Activated CD8-positive, alpha-beta T cell treated with anti-CD3 and anti-CD28 coated beads for 36 hours (primary cell): ENCODE measurements at places on chromosomes 12 and 14. TPM values are rescaled to one million over a fixed set of nuclear protein-coding genes. Genes with fewer than 3 reads are reported as not detected.
A peak's percentile ranks its signal among the peaks of the same experiment; 100 is the strongest.

GRCh38 chr12:124835656-124836410, 27.8 kb downstream of the SCARB1 start:
- H3K27ac ChIP-seq = no peak overlapping the region
- no peak for DNase-seq
- no peaks in the 10 kb centered on the region for H3K4me1 ChIP-seq
- H3K4me3 ChIP-seq = no peak overlapping the region
- no peaks in the 10 kb centered on the region for H3K27me3 ChIP-seq

- DNase-seq = no peak
- no peaks in the 10 kb centered on the region for H3K4me1 ChIP-seq
- peaks cover 2% of the 10 kb centered on the region for H3K27me3 ChIP-seq
- H3K27ac ChIP-seq = no peak overlapping the region
- H3K4me3 ChIP-seq = no peak overlapping the region
Observed at GRCh38 chr12:58443981-58444371, 476.3 kb downstream of the LRIG3 start.

DNA sequence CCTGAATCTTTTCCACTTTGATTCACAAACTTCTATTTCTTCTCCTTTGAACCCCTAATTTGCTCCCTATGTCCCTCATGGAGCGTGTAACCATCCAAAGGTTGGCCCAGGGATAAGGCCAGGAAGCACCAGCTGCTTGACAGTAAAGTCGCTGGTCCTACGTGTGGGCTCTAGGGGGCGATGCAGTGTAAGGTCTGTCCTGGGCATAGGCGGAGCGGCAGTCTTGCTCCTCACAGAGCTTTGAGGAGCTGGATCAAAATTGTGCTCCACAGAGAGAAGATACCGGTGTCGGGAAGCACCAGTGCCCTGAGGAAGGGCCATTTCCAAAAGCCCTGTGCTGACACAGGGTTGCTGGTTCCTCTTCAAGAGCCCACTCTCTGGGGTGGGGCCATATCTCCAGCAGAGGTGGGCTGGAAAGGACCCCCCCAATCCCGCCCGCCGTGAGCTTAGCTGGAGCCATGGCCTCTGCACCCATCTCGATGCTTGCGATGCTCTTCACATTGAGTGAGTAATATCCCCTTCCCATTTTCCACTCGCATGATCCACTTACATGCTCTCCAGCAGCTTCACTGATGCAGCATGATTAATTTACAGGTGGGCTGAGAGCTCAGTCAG, 49.9 kb upstream of the OR4E1 start:
- peak; percentile 68 for DNase-seq
- no peaks in the 10 kb centered on the region for H3K36me3 ChIP-seq
- peak overlapping the region; percentile 43 for H3K27ac ChIP-seq

DNA sequence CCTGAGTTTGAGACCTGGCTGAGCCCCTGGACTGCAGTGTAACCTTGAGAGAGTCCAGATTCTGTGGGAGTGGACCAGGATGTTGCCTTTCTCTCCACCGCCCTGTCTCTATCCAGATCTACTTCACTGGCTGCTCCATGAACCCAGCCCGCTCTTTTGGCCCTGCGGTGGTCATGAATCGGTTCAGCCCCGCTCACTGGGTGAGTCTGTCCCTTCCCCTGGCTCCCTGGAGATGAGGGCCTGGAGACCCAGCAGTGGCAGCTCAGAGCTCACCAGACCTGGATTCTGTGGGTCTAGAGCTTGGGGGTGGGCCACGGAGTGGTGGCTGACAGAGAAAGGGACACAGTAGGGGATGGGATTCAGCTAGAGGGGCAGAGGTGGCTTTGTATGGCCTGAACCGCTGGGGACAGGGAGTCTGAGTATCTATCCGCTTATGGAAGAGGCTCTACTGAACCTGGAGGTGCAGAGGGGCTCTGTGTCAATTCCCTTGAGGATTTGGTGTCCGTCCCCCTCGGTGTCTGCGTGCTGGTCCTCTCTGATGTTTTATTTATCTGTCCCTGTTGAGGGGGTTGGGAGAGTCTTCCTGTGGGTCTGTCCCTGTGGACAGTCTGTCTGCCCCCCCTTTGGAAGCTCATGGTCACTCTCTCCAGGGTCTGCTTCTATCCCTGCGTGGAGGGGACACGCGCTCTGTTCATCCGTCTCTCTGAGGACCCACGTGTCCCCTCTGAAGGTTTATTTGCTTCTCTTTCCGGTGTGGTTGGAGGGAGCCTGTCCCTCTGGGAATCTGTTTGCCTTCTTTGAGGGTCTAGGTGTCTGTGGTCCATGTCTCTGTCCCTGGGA, 2.5 kb downstream of the AQP5 start:
- H3K27me3 ChIP-seq = peaks cover 43% of the 10 kb centered on the region
- no peak overlapping the region for H3K27ac ChIP-seq
- H3K36me3 ChIP-seq = no peaks in the 10 kb centered on the region
- H3K4me3 ChIP-seq = no peak overlapping the region

DNA sequence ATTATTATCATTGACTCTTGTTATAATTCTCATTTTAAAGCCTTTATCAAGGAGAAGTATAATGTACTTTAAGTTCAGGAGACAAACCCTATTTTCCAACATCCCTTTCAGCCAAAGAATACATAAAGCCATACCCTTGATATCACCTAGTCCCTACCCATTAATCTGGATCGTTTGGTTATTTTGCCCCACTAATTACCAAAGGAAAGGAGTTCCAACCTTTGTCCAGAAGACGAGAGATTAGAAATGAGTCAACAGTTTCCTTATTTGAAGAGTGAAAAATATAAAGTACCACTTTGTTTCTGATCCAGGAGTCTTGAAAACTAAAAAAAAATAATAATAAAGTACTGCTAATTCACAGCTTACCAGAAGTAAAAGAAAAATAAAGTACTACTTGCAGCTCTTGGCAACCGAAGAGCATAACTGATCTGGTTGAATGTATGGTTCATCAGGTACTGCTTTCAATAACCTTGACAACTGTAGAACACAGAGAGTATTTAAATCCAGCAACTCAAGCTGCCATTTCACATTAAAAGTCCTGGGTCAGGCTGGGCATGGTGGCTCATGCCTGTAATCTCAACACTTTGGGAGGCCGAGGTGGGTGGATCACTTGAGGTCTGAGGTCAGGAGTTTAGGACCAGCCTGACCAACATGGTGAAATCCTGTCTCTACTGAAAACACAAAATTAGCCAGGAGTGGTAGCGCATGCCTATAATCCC, 33.7 kb downstream of the LIMA1 start:
- peaks cover 57% of the 10 kb centered on the region for H3K4me1 ChIP-seq
- H3K27ac ChIP-seq = no peak overlapping the region
- no peak overlapping the region for H3K4me3 ChIP-seq
- H3K36me3 ChIP-seq = peaks cover 5% of the 10 kb centered on the region

- H3K27ac ChIP-seq = no peak overlapping the region
- no peak overlapping the region for H3K4me3 ChIP-seq
- peaks cover 64% of the 10 kb centered on the region for H3K4me1 ChIP-seq
- DNase-seq = no peak
- peaks cover 32% of the 10 kb centered on the region for H3K36me3 ChIP-seq
Observed at GRCh38 chr14:102811254-102811963, 34.2 kb downstream of the TRAF3 start.

DNA sequence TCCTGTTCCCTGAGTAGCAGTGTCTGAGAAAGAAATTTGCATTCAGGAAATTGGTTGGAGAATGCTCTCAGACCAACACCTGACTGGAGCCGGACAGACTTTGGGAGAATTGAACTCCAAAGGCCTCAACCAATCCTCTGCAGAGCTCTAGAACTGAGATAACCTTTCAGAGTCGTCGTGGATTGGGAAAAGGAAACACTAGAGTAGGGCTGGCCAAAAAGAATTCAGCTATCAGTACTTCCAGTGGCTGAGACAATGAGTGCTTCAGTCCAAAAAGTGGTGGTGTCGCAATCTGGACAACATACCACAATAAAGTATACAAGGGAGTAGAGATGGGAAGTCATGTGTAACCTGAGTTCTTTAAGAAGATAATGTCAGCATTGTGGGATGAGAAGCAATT, 377.1 kb downstream of the SLC16A7 start:
- no peaks in the 10 kb centered on the region for H3K4me1 ChIP-seq
- no peak for DNase-seq
- H3K36me3 ChIP-seq = no peaks in the 10 kb centered on the region
- no peak overlapping the region for H3K4me3 ChIP-seq
- H3K27me3 ChIP-seq = no peaks in the 10 kb centered on the region

DNA sequence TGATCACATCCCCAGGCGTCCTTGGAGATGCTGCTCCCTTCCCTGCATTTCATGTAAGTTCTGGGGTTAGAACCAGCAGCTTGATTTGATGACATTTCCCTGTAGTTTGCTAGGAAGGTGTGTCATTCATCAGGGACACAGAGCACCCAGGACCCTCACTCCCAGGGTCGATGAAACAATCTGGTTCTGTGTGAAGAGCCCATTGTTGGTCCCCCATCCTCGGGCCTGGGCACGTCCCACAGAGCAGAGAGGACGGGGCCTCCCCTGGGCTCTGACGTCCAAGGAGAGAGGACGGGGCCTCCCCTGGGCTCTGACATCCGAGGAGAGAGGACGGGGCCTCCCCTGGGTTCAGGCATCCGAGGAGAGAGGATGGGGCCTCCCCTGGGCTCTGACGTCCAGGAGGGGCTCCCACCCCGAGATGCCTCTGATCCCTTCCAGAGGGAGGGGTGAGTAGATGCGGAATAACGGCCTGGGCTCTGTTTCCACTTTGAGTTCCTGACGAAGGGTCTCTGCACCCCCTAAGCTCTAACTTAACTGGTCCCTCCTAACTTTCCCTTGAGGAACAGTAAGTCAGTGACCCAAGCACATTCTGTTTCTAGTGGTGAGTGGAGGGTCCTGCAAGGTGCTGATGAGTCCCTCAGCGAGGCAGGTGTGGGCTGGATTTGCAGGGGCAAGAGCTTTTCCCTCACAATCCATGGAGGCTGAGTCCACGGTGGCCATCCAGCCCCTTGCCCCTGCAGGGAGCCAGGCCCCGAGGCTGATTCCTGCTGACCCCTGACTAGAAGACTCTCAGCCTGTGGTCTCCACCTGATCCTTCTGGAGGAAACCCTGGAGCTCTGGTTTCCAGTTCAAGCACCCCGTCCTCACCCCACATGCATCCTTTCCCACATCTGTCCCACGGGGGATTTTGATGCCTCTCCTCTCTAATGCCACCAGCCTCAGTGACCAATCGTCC, 35.5 kb upstream of the SFSWAP start:
- H3K4me3 ChIP-seq = no peak overlapping the region
- H3K36me3 ChIP-seq = no peaks in the 10 kb centered on the region
- DNase-seq = no peak
- no peaks in the 10 kb centered on the region for H3K4me1 ChIP-seq
- no peak overlapping the region for H3K27ac ChIP-seq
- no peaks in the 10 kb centered on the region for H3K27me3 ChIP-seq

DNA sequence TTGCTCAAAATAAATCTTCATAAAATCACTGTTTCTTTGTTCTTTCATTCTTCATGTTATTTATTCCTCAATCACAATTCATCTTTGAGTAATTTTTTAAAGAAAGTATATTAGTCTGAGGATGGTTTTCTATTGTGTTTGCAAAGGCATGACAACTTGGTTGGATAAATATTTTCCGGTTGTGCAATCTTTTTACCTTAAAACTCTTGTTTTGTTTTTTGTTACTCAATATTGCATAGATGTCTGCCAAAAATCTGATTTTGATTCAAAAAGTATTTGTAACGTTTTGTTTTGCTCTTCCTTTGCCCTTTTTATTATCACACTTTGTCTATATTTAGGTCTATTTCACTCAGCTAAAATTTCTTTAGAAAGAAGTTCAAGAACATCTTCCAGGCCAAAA, 86.2 kb upstream of the SYT1 start:
- H3K4me1 ChIP-seq = no peaks in the 10 kb centered on the region
- no peak overlapping the region for H3K27ac ChIP-seq
- no peak overlapping the region for H3K4me3 ChIP-seq
- H3K36me3 ChIP-seq = no peaks in the 10 kb centered on the region
- no peak for DNase-seq
- H3K27me3 ChIP-seq = no peaks in the 10 kb centered on the region

- DNase-seq = no peak
- H3K27ac ChIP-seq = no peak overlapping the region
- H3K27me3 ChIP-seq = no peaks in the 10 kb centered on the region
- no peak overlapping the region for H3K4me3 ChIP-seq
Observed at GRCh38 chr12:38053113-38053512, 263.5 kb upstream of the ALG10B start.

DNA sequence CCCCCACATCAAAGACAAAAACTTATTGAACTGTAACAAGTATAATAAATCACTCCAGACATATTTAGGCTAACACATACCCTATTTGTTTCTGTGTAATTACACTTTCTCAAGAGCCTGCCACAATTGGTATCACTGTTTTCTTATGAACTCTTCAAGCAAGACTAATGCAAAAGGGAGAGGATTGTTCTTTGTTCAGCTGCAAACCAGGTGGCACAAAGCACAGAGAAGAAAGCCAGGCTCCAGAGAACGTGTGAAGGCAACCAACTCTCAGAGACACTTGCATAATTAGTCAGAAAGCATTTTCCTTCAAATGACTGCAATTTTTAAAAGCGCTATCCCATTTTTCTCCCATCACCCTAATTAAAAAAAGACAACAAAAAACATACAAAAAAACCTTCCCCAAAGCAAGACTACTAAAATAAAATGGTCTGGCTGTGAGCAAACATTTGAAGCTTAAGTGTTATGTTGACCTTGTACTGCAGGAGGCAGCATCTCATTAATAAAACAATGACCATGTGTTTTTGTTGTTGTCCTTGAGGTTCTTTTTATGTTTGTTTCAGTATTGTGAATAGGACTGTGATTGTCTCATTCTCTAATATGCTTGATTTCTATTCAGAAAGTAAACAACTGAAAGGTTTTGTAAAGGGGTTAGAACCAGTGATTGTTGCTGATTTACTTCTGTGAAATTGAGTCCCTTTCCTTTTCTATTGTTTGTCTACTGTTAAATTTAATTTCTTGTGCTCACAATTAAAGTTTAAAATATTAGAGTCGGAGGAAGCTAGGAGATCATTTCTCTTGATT, 452.7 kb upstream of the PDE3A start:
- H3K4me1 ChIP-seq = no peaks in the 10 kb centered on the region
- peaks cover 3% of the 10 kb centered on the region for H3K27me3 ChIP-seq
- H3K27ac ChIP-seq = no peak overlapping the region
- H3K36me3 ChIP-seq = no peaks in the 10 kb centered on the region
- H3K4me3 ChIP-seq = no peak overlapping the region
- no peak for DNase-seq

DNA sequence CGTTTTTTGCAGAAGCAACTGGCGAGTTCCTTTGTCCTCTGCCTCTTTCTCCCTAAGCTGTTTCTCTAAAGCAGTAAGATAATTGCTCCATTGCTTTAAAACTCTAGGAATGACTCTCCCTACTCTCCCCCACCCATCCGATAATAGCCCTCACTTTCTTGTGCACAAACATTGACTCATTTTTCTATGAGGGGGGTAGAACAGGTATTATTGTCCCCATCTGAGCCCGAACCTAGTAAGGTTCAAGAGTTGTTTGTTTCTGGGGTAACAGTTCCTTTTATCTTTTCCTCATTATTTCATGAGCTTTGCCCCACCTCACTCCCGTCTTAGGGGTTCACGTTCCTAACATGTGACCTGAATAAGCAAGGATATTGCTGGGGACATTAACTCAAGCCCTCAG, 190.6 kb downstream of the EMP1 start:
- DNase-seq = no peak
- H3K27ac ChIP-seq = no peak overlapping the region
- no peaks in the 10 kb centered on the region for H3K4me1 ChIP-seq
- H3K27me3 ChIP-seq = peaks cover 8% of the 10 kb centered on the region

RASSF9 gene
- not detected for total RNA-seq

LBHD2 gene
- total RNA-seq = not detected

DDN gene
- total RNA-seq = 0.72 TPM

DHRS2 gene
- 3.5 TPM for total RNA-seq

CACNA2D4 gene
- total RNA-seq = 4.2 TPM

EML5 gene
- total RNA-seq = 3.8 TPM

NGB gene
- total RNA-seq = not detected

TOMM20L gene
- total RNA-seq = not detected
